ENCODE measurements at places on chromosomes 7 and 10.

GRCh38 chr7:50608196-50608906, 43.1 kb upstream of the DDC start:
- no peak for DNase-seq

GRCh38 chr10:113187063-113187777, 237.2 kb downstream of the TCF7L2 start:
- no peak for DNase-seq

DNA sequence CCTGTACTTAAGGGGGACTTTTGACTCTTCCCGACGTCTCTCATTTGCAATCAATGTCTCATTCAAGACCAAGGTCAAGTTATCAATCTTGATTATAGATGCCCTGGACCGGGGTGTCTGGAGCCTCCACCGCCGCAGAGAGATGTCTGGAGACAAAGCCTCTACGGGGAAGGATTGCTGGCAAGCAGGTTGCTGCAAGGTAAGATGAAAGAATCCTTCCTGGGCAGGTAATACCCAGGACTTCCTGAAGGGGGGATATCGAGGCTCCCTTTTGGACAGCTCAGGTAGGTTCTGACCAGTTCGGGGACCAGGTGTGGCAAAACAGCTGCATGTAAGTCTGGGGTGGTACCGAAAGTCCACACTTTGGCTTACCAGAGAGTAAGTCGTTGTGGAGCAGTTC, 12.5 kb upstream of the CUX1 start:
- no peak for DNase-seq

DNA sequence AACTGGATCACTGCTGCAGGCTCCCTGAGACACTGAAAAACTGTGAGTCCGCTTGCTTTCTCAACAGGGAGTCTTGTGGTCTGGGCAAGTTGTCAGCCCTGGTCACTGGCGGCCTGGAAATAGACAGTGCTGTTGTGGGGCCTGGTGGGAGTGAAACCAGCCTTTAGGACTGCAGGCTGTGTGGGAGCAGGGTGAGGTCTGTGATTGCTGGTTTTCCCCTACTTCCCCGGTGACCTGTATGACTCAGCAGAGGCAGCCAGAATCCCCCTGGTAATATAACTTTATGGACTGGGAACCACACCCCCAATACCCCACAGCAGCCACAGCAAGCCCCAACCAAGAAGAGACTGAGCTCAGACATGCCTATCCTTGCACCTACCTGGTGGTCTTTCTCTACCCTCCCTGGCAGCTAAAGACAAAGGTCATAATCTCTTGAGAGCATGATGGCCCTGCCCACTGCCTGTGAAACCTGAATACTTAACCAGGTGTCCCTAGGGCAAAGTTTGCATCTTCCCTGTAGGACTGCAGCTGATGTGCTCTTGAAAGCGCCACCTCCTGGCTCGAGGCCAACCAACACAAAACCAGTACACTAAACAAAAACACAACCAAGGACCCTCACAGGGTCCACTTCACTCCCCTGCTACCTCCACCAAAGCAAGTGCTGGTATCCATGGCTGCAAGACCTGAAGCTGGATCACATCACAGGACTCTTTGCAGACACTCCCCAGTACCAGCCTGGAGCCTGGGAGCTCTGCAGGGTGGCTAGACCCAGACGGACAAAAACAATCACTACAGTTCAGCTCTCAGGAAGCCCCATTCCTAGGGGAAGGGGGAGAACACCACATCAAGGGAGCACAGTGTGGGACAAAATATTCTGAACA, 7.2 kb upstream of the ADAM22 start:
- DNase-seq = no peak

DNA sequence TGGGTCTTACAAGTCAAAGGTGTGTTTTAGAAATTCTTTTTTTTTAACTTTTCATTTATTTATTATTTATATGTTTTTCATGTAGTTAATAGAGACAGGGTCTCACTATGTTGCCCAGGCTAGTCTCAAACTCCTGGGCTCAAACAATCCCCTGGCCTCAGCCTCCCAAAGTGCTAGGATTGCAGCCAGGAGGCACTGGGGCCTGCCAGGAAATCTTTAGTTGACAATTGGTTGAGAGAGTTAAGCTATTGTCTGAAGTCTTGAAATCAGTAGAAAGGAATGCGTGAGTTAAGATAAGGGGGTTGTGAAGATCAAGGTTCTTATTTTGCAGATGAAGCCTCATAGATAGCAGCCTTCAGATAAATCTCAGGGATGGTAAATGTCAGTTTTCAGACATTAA, 245.4 kb upstream of the GALNT17 start:
- DNase-seq = no peak

- no peak for DNase-seq
Observed at GRCh38 chr7:42253316-42253715, 16.3 kb upstream of the GLI3 start.

GRCh38 chr10:3486346-3487065, 298.5 kb downstream of the KLF6 start:
- no peak for DNase-seq

- no peak for DNase-seq
Observed at GRCh38 chr10:83990126-83990525, 149.2 kb upstream of the GHITM start.

DNA sequence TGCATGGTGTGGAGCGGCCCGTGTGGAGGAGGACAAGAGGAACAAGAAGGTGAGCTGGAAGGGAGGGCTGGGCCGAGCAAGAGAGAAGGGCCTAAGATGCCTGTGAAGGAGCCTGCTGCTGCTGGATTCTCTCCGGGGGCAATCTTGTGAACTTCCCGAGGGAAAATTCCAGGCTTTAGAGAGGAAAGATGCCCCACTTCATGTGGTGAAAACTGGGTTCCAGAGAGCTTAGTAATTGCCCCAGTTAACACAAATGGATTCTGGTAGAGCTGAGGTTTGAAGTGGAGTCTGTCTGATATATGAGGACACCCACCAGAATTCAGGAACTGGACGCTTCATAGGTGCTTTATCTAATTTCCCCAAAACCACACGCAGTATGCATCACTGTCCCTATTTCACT, 114.1 kb upstream of the ZMIZ1 start:
- no peak for DNase-seq

- no peak for DNase-seq
Observed at GRCh38 chr10:97039538-97040247, 146.1 kb downstream of the SLIT1 start.

GRCh38 chr10:107919626-107920235, 755.2 kb upstream of the SORCS1 start:
- DNase-seq = no peak

DNA sequence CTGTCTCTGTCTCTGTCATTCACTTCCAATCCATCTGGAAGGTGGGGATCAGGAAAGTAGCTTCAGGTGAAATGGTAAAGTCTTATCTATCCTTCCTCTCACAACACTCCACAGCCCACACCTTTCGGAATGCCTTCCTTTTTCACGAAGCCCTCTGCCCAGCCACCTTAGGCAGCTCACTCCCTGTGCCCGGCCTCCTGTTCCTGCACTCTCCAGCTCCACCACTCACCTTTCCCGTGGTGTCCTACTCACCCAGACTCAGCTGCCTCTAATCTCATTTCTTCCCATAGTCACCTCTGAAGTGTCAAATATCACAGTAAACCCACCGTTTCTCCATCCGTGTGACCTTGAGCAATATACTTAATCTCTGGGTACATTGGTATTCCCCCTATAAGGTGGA, 100.9 kb upstream of the C7orf33 start:
- no peak for DNase-seq

- DNase-seq = peak; percentile 37
Observed at GRCh38 chr10:43461950-43462349, 25.0 kb downstream of the ZNF487 start.

DNA sequence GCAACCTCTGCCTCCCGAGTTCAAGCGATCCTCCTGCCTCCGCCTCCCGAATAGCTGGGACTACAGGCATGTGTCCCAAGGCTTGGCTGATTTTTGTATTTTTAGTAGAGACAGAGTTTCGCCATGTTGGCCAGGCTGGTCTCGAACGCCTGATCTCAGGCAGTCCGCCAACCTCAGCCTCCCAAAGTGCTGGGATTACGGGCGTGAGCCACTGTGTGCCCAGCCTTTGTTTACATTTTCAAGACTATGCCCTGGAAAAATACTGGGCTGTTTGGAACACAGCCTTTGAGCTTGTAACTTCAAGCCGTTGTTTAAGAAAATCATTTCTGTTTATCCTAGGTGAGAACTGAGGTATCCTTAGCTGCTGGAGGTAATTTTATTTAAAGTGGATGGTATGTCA, 1.9 kb downstream of the ZKSCAN1 start:
- DNase-seq = no peak

DNA sequence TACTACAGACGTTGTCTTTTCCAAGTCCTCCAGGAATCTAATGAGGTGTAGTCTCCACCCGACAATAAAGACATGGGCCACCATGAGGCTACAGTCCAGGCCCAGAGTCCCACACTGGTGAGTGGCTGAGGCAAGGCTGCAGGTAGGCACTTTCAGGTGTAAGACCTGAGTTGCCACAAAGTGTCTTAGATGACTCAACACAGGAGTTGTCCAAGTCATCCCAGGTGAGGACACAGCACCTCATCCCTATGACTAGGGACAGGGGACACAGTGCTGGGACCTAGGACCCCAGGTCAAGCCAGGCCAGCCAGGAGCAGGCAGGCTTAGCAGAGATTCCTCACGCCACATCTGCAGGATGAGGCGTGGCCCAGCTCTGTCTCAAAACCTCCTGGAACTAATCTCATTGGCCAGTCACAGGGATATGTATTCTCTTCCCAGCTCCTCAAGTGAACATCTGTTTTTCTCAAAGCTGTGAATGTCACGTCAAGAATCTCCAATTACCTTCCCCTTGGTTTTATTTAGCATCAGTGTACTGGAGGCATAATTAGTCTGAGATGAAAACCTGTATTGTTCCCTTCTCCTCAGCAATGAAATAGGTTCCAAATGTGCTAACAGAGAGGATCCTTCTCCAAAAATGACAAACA, 254.6 kb downstream of the GRID1 start:
- DNase-seq = no peak

- no peak for DNase-seq
Observed at GRCh38 chr7:32879460-32879859, 12.1 kb downstream of the KBTBD2 start.

DNA sequence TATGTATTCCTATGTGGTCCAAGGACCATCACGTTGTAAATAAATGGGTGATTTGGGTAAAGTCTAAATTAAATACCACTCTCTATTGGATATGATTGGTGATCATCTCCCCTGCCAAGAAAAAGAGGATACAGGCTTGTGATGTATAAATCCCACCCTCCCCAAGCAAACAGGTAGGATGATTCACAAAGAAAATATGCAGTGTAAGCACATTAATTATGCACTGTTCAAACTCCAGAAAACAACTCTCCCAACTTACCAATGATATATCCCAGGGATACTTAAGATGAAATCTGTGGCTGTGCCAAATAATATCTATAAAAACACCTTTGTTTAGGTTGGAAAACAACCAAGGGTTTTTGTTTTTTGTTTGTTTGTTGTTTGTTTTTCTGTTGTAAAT, 795.9 kb downstream of the XPNPEP1 start:
- DNase-seq = no peak

DNA sequence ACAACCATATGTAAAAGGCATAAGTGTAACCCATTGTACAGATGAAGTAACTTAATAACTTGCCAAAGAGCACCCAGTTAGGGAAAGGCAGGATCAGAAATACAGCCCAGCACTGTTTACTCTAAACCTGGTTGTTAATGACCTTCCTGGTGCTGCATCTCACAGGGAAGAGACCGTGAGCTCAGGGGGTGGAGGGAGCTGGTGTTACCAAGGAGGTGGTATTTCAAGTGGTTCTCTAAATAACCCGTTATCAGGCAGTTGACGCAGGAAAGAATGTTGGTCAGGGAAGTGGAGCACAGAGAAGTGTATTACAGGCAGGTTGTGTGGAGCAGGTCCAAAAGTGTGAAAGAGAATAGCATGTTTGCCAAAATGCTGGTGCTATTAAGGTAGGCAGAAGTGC, 4.4 kb upstream of the ST7 start:
- no peak for DNase-seq

DNA sequence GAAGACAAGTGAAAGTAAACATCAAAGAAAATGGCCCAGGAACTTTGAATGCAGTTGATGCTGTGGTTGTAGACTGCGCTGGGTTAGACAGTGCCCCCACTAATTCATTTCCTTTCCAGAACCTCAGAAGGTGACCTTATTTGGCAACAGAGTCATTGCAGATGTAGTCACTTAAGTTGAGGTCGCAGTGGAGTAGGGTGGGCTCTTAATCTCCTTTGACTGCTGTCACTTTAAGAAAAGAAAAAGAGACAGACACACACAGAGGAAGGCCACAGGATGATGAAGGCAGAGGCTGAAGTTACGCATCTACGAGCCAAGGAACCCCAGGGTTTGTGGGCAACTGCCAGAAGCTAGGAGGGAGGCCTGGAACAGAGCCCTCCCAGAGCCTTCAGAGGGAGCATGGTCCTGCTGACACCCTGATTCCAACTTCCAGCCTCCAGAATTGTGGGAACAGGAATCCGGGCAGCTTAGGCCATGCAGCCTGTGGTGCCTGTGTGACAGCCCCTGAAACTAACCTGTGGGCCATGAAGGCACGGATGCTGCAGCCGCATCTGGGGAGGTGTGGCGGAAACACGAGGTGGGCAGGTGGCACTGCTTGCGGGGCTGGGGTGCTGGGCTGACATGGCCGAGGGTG, 107.6 kb downstream of the PRKAG2 start:
- peak; percentile 29 for DNase-seq

- DNase-seq = no peak
Observed at GRCh38 chr10:70742537-70743429, 42.4 kb downstream of the TBATA start.

DNA sequence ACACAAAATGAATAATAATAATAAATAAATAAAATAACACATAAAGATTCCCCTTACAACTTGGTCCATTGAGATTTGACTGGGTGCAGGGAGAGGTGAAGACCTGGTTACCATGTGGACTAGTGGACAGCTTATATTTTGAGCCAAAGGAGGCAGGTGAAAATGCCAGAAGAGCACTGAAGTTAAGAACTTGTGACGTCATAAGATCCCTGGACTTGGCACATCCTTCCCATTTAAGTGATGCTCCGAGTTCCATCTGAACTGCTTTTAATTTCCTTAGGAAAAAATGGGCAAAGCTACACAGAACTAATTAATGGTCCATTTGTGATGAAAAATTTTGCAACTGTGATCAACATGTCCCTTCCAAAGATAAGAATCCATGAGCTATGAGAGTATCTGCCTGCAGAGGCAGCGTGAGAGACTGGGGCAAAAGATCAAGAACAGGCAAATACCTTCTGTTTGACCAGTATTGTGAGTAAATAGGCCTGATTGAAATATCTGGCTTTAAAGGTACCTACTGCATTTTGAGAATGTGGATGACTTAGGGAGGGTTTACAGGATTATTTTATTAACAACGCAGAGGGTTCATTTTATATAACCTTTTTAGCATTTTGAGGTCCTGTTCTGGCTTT, 101.2 kb upstream of the POT1 start:
- no peak for DNase-seq

DNA sequence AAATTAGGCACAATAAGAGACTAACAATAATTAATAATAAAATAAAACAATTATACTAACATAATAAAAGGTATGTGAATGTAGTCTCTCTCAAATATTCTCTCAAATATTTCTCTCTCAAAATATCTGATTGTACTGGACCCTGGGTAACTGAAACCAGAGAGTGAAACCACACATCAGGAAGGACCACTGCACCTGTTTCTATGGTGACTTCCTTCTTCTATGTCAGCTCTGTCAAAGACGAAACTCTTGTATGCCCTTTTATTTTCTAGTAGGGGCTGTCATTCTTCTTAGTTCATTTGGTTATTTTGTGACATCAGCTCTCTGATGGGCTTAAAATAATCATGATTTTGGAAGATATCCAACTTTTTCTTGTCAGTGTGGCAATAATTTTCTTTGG, 428.0 kb upstream of the TPK1 start:
- no peak for DNase-seq

Measured in stimulated activated CD4-positive, alpha-beta T cell treated with anti-CD3 and anti-CD28 coated beads, Interleukin-2, amount 100 ng/mL, for 48 hours (primary cell).